Left ventricle myocardium inferior (tissue), 1 donor: ENCODE measurements at places on chromosomes 2 and 18.
A peak's percentile ranks its signal among the peaks of the same experiment; 100 is the strongest.

- DNase-seq = no peak
Measured at GRCh38 chr2:88671786-88672427, 19.6 kb upstream of the RPIA start.

DNA sequence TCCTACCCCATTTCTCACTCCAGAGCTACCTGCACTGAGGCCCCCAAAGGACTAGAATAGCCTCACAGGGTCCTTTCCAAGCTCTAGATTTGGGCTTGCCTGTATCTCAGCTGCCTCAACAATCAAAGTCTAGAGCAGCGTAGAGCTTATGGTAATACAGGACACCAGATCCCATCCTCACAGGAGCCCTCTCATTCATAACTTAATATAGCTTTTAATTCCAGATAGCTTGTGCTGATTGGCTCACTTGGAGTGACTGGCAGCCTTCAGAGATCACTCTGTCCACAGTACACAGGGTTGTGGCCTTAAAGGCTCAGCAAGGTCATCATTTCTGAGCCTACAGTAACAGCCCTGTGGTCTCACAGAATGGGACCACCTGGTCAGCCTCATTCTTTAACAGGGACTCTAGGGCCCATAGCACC lies 51.4 kb downstream of the ZFP36L2 start:
- DNase-seq = no peak

- peak; percentile 66 for DNase-seq
Measured at GRCh38 chr2:117523267-117523666, 291.2 kb upstream of the DDX18 start.

GRCh38 chr2:207090389-207090788 lies 75.4 kb downstream of the KLF7 start:
- no peak for DNase-seq

GRCh38 chr18:27556741-27557140 lies 371.6 kb upstream of the CHST9 start:
- DNase-seq = no peak

DNA sequence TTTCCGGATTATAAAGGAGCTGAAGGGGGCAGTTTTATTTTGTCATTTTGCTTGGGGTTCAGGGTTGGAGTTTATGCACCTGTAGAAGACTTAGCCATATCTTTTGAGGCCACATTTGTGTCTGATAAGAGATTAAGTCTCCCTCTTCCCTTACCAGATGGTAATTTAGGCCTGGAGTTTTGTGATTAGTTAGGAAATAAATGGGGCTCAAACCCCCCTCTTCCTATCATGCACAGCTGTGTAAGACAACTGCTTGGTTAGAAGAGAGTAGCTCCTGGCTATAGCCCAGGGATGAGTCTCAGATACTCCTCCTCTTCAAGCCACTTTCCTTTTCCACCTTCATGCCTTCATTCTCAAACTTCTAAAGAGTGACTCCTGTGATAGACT lies 802 bp upstream of the SAP130 start:
- DNase-seq = no peak

DNA sequence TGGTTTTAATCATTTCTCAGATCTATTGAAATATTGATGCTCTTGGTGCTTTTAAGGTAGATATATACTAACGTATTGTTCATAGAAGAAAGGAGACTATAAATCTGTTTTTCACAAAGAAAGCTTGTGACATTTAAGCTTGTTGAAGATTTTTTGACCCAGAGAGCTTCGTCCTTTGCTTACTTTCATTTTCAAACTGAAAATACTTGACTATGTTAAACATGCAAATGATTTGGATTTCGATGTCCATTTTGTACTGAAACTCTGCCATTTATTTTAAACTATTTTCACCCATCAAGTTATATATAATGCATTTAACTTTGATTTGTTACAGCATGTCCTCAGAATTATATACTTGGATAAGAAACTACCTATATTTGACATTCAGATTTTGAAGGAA lies 85.2 kb downstream of the SLC4A10 start:
- DNase-seq = no peak

- no peak for DNase-seq
Measured at GRCh38 chr2:75375646-75376582, 176.6 kb upstream of the TACR1 start.

DNA sequence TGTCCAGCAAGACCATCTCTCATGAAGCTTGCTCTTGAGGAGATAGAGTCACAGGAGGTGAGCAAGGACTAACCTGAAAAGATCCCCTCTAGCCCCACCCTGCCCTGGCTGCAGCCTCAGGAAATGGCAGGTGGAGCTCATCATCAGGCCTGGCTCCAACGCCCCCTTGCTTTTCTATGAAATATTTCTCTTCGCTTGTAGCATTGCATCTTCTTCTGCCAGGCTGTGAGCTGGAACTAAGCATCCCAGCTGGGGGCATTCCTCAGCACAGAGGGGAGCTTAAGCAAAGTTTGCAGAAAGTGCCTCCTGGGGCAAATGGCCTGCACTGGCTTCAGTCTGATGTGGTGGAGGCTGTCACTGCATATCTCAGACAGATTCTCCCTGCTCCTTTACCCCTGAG lies 90.1 kb upstream of the LGALSL start:
- DNase-seq = no peak

DNA sequence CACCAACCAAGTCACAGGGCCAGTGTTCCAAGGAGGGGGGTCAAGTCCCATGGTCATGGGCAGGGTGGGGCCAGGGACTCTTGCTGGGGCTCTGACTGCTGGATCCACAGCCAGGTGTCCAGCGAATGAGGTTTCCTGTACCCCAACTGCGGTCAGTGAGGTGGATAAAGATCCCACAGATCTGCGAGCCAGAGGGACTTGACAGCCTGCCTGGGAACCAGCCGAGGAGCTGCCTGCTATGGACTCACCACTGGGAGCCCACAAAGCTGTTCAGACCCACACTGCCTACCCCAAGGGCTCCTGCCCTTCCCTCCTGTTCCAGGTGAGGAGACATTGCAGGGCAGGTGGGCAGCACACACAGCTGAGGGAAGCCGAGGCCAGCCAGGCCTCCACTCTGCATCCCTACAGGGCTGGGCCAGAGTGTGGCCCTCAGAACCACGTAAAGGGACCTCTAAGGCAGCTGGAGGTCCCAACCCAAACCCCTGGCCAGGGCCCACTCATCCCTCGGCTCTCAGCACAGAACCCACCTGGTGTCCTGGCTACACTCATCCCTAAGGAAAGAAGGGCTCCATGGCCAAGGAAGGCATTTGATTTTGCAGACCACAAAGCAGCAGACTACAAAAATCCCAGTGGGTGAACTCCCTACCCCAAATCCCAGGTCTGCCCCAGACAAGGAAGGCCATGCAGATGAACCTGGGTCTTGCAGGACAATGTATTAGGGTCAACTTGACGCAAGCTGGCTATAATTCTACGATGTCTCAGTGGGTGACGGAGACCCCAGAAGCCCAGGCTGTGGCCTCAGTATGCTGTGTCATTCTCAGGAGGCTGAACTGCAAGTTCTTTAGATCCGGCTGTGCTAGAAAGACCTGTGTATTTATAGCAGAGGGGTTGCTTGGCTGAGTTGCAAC lies 209.2 kb downstream of the MGAT5 start:
- DNase-seq = no peak

- no peak for DNase-seq
Measured at GRCh38 chr18:57959278-57959677, 84.7 kb upstream of the NEDD4L start.

DNA sequence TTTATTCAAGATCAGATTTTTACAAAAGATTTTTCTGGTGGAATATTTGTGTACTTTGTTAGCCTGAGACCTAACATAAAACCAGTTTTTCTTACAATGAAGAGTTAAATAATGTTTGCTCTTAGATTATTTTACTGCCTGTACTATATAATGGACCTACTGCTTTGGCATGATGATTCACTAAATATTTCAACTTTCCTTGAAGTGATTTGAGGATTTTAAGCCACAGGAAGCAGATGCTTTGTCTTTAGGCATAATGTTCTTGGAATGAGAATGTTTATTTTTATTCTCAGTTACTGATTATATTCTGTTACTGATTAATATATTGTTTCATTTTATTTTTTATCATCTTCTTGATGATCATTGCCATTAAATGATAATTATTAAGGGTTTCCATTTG lies 175.3 kb upstream of the LRP1B start:
- no peak for DNase-seq

- no peak for DNase-seq
Measured at GRCh38 chr2:222790932-222791331, 69.9 kb upstream of the ACSL3 start.

GRCh38 chr2:239282448-239283287 lies 118.2 kb downstream of the HDAC4 start:
- no peak for DNase-seq

GRCh38 chr2:19048593-19049266 lies 309.7 kb downstream of the OSR1 start:
- DNase-seq = peak; percentile 29

DNA sequence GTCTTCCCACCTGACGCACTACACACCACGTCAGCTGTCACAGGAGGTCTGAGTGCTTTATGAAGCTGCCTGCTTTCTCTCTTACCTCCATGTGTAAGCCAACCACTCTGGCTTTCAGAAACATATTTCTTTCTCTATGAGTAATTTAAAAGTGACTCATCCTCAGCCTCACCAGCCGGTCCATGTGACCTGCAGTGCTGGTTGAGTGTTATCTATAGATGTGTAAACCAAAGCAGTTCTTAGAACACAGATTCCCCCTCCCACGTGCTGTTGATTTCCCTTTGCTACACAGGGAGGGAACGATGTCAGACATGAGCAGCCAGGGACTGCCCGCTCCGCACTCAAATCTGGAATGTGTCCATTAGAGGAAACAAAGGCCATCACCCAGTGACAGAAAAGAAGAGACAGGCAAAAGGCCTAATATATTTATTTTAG lies 157.8 kb downstream of the BCL2 start:
- DNase-seq = peak; percentile 35

DNA sequence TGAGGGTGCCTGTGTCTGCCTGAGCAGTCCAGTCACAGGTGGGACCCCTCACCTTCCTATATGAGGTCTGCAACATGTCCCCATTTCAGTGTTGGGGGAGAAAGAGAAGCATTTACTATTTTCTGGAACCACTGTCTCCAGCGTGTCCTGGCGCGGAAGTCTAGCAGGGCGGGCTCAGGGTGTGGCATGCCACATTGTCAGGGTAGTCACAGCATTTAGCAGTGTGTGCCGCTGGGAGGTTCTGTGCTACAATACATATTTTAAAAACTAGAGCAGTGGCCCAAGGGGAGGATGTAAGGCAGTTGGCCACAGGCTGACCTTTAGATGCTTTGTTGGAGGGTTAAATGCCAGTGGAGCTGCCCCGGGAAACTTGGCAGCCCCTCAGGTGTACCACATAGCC lies 12.5 kb downstream of the UBE2F start:
- no peak for DNase-seq

DNA sequence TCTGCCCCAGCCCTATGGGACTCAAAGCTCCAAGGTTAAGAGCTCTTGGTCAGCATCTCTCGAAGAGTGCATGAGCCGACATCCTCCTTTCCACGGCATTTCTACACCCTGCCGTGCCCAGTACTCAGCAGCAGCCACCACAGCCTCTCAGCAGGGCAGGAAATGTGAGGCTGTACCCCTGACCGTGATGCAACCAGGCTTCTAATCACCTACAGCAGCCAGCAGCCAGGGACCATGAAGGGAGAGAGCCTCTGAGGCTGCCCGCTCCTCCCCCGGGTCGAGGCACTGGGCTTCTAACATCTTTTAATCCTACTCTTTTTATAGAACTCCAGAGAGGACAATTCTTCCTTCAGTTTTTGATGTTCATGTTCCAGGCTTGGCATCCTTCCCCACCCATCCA lies 6.5 kb downstream of the CYS1 start:
- DNase-seq = no peak

- no peak for DNase-seq
Measured at GRCh38 chr18:55096263-55096951, 137.1 kb upstream of the CCDC68 start.

DNA sequence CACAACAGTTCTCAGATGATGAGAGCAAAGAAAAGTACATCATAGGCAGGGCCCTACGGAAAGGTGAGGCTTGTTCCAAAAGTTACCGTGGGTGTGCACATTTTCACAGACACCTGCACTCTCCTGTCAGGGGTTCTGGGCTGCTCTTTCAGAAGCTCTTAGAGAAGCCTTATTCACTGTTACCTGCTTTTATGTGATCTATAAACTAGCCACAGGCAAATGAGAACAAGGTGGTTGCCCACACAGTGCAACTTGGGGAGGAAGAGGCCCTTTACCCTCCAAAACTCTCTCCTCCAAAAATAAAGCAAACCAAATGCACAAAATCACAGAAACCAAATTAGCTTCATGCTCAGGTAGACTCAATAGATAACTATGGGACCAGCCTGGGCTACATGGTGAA lies 11.1 kb upstream of the CUL3 start:
- no peak for DNase-seq

- DNase-seq = no peak
Measured at GRCh38 chr2:101698014-101698843, 722 bp downstream of the MAP4K4 start.

DNA sequence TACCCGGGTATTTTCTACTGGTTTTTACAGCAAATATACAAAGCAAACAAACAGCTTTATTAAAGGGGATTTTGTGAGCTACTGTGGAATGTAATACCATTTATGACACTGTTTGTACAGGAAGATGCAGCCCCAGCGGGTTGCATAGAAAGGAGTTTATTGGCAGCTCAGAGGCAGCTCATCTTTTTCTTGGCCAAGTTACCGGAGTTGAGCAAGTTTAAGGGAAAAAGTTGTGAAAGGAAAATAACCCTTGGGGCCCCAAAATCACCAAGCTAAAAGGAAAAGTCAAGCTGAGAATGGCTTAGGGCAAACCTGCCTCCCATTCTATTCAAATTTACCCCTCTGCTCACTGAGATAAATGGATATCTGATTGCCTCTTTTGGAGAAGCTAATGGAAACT lies 60.8 kb downstream of the MOB4 start:
- DNase-seq = no peak

DNA sequence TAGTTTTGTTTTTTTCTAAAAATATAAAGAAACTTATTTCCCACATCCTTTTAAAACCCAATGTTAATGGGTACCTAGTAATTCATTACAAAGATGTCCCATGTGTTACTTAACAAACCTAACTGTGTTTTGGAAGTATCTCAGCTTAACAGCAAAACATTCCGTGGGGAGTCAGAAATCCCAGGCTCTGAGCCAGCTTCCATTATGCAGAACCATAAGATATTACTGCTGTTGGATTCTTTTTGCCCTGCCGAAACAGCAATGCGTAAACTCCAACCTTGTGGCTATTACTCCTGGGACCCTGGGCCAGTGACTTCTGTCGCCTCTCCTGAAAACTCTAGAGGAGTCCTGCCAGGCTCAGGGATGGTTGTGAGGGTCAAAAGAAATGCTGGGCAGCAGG lies 174.1 kb downstream of the UXS1 start:
- DNase-seq = no peak

GRCh38 chr2:67702937-67703336 lies 305.8 kb downstream of the ETAA1 start:
- DNase-seq = no peak

GRCh38 chr18:64330161-64330560 lies 181.3 kb upstream of the LINC00305 start:
- no peak for DNase-seq

- no peak for DNase-seq
Measured at GRCh38 chr2:70498528-70498927, 55.1 kb downstream of the TGFA start.

- DNase-seq = no peak
Measured at GRCh38 chr2:182503886-182504285, 77.0 kb upstream of the PDE1A start.
